Thyroid gland (tissue), 4 donors: ENCODE measurements at places on chromosomes 16 and 17.

- H3K27ac ChIP-seq: no peak overlapping the region
- H3K4me1 ChIP-seq: peaks cover 7% of the 10 kb centered on the region
- no peaks in the 10 kb centered on the region for H3K27me3 ChIP-seq
- no peaks in the 10 kb centered on the region for H3K36me3 ChIP-seq
- no peak for DNase-seq
These were observed 4.0 kb downstream of the CCDC92B start for GRCh38 chr17:2745317-2746037.

DNA sequence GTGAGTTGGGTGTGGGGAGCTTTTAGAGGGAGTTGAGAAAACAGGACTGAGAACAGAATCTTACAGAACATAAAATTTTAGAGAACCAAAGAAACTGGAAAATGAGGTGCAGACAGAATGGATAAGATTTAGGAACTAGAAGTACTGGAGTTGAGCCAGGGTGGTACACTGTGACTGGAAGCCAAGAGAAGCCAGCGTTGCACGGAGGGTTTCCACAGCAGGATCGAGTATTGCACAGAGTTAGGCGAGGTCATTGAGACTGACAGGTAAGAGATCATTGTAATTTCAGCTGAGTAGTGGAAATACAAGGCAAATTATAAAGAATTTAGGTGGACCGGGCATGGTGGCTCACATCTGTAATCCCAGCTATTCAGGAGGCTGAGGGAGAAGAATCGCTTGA is 6.6 kb downstream of the GSDMA start:
- no peak overlapping the region for H3K27ac ChIP-seq
- H3K36me3 ChIP-seq: no peaks in the 10 kb centered on the region
- no peak for DNase-seq
- no peaks in the 10 kb centered on the region for H3K4me1 ChIP-seq
- no peak overlapping the region for H3K4me3 ChIP-seq

DNA sequence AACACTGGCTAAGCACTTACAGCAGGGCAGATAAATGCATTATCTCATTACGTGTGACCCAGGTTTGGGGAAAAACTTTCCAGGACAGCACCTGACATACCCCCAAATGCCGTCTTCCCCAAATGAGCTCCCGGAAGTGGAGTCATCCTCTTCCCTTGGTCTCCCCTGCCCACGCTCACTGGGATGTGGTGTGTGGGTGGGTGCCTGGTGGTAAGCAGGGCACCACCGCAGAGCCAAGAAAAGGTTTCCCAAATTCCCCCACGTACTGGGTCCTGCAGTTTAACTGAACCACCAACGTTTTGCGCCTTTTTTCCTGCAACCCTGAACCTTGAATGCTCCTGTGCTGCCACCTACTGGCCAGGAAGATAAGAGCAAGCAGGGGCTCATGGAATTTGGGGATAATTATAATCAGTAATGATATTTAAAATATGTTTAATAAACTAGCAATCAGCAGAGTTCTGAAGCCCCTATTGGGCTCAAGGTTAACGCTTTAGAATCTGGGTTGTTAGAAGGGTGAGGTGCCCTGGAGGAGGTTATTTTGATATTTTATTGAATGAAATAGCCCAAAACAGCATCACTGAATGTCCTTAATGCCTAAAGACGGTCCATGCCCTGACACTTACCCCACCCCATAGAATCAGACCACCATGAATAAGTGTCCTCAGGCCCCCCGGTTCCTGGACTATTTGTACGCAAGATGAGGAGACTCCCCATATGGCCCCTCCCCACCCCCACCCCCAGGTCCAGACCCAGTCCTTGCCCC is 8.0 kb downstream of the SPPL2C start:
- DNase-seq: peak; percentile 60
- no peaks in the 10 kb centered on the region for H3K4me1 ChIP-seq
- H3K36me3 ChIP-seq: no peaks in the 10 kb centered on the region
- no peak overlapping the region for H3K27ac ChIP-seq

GRCh38 chr17:72158895-72159885 is 38.4 kb downstream of the SOX9 start:
- DNase-seq: no peak
- no peaks in the 10 kb centered on the region for H3K4me1 ChIP-seq
- no peak overlapping the region for H3K4me3 ChIP-seq
- H3K27ac ChIP-seq: no peak overlapping the region
- no peaks in the 10 kb centered on the region for H3K27me3 ChIP-seq
- H3K36me3 ChIP-seq: no peaks in the 10 kb centered on the region

DNA sequence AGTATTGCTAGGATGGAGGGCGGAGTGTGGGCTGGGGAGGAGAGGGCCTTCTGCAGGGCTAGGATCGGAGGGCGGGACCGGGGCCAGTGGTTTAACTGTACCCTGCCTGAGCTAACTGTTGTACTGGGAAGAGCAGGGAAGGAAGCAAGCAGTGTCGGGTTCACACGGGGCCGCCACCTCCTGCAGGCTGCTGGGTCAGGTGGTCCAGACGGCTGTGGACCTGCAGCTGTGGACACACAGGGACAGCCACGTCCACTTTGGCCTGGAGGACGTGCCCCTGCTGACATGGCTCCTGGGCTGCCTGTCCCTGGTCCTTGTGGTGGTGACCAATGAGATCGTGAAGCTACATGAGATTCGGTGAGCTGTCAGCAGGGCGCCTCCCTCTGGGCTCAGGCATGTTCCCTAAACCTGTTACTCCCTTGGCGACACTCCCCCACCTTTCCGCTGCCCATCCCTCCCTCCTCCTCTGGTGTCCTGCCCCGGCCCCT is 16.6 kb downstream of the CASKIN2 start:
- H3K36me3 ChIP-seq: peaks cover 43% of the 10 kb centered on the region
- no peak overlapping the region for H3K4me3 ChIP-seq
- no peaks in the 10 kb centered on the region for H3K27me3 ChIP-seq
- H3K27ac ChIP-seq: no peak overlapping the region
